ENCODE measurements at places on chromosomes 13 and 19.

DNA sequence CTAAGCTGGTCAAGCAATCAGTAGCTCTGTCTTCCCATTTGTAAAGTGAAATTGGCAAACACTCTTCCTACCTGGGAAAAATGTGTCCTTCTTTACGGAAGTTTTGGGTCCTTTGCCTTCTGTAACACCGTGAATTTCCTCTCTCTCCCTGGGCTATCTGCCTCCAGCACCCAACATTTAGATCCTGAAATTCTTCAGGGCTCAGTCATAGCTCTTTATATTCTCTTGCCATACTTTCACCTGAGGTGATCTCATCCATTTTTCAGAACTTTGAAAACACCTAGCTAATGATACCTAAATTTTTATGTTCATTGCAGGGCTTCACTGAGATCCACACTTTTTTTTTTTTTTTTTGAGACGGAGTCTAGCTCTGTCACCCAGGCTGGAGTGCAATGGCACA is 1042.2 kb downstream of the DIAPH3 start:
- DNase-seq: no peak

DNA sequence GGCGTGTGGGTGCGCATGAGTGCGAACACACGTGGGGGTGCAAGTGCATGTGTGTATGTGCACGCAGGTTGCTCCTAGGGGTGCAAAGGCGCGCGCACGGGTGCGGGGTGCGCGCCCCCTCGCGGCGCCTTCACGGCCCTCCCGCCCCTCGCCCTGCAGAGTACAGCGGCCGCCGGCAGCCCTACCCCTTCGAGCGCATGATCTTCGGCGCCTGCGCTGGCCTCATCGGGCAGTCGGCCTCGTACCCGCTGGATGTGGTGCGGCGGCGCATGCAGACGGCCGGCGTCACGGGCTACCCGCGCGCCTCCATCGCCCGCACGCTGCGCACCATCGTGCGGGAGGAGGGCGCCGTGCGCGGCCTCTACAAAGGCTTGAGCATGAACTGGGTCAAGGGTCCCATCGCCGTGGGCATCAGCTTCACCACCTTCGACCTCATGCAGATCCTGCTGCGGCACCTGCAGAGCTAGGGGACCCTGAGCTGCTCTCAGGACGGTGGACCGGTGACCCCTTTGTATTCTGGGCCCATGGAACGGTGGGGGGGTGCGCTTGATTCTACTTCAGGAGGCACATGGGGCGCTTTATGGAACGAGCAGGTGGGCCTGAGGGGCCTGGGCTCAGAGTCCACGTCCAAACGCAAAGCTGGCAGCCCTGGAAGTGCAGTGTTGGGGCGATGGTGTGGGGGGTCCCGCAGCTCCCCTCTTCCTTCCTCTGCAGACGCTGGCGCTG is 27.7 kb downstream of the TMEM161A start:
- no peak for DNase-seq

DNA sequence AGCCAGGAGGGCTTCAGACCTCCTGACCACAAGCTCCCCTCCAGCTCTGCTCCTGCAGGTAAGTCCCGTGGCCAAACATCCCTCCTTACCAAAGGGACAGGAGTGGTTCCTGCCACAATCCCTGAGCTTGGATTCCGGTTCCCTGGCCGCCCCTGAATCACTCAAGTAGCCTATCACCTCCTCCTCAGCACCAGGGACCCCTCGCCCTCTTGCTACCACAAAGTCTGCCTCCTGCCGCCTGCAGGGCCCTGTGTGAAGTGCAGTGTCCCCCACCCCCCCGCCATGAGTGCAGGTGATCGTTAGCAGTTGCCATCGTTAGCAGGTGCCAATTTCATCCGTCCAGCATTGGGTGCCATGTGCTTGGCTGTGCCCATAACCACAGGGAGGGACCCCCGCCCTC is 40.8 kb upstream of the RANBP3 start:
- no peak for DNase-seq

GRCh38 chr13:71312923-71313322 is 554.1 kb downstream of the DACH1 start:
- no peak for DNase-seq

DNA sequence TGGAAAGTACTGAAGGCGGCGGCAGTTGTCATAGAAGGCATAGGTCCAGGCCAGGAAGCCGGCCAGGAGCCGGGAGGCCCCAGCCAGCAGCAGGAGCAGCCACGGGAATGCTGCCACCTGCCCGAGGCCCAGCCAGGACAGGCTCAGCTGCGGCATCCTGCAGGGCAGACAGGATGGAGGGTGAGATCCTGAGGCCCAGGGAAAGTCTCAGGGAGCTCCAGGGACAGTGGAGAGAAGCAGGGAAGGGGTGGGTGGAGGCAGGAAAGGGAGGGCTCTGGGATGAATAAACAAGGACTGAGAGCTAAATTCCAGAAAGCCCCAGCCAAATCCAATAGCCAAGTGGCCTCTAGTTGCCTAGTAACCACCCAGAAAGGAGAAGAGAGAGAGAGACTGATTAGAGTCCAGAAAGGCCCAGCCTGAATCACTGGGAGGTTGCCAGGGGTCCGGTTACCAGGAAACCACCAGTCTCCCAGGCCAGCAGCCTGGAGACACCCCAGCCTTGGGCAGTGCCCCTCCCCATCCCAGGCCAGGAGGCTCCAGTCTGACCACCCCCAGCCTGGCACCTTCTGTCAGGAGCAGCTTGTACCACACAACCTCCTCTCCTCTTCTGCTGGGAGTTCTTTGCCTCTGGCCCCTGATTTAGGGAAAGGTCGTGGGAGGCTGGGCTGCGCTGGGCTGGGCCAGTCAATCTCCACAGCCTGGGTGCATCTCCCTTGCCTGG is 7.5 kb upstream of the OR10H5 start:
- no peak for DNase-seq

DNA sequence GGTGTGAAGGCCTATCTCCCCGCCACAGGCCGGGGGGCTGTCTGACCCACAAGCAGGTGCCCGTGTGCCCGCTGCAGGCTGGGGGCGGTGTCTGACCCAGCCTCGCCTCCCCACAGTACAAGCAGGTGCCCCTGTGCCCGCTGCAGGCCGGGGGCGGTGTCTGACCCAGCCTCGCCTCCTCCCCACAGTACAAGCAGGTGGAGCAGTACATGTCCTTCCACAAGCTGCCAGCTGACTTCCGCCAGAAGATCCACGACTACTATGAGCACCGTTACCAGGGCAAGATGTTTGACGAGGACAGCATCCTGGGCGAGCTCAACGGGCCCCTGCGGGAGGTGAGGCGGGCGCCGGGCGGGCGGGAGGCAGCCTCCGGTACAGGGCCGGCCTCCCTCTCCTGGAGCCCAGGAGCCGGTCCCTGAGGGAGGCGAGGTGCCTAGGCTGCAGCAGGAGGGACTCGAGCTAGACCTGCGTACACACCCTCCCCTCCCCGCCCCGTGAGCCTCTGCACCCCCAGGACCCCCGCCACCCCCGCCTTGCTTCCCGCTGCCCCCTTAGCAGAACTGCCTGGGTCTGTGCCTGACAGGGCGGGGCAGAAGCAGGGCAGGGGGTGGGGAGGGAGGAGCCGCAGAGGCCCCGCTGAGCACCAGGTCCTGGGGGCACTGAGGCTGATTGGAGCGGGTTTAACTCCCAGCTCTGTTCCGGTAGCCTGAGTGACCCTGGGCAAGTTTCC is 20.6 kb downstream of the HCN2 start:
- no peak for DNase-seq

DNA sequence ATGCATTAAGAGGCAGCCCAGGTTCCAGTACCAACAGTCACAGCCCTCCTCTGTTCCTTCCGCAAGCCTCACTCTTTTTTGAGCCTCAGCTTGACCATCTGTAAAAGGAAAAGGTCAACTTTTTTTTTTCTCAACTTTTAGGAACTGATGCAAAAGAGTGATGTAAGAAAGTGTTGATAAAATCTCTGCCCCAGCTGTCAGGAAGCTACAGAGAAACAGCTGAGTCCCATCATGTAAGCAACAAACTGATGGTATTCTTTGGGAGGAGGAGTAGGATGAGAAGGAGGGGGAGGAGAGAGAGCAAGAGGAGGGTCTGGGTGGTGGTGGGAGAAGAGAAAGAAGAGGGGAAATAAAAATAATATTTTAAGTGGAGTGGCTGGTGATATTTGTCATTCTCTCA is 233.9 kb upstream of the TSHZ3 start:
- no peak for DNase-seq
